ENCODE measurements at places on chromosomes 3 and 15.

DNA sequence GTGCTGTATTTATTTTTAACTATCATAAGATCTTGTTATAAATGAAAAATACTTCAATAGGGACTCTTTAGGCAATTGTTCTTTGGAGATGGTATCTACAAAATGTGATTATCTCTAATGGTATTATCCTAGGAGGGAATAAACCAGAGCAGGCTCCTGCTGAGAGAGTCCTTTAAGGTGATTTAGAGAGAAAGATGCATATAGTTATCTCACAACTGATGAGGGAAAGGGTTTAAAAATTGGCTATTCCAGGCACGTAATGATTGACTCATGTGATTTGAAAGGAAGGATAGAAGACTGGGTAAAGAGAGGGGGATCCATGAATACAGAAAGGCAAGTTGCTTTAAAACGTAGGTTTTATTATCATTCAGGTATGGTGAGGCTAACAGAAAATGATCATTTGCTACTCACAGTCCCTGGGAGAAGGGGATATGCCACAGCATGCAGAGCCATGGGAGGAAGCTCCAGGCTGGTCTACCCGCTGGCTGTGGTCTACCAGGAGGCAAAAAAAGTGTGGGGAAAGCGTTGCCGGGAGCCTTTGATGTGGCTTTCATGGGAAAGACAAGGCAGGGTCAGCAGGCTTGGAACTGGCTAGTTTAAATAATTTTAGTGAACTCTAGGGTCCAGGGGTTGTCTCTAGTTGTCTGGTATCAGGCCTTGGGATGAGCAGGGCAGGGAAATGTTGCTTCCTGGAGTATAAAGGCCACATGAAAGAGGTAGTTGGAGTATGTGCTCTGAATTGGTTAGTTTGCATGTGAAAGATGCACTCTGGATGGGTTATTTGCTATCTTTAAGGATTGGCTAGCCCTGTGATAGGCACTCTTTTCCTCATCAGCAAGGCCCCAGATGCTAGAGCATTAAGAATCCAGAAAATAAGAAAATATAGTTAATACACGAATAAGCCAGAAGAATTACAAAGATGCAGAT lies 798.4 kb upstream of the GRM7 start:
- no peak for DNase-seq

DNA sequence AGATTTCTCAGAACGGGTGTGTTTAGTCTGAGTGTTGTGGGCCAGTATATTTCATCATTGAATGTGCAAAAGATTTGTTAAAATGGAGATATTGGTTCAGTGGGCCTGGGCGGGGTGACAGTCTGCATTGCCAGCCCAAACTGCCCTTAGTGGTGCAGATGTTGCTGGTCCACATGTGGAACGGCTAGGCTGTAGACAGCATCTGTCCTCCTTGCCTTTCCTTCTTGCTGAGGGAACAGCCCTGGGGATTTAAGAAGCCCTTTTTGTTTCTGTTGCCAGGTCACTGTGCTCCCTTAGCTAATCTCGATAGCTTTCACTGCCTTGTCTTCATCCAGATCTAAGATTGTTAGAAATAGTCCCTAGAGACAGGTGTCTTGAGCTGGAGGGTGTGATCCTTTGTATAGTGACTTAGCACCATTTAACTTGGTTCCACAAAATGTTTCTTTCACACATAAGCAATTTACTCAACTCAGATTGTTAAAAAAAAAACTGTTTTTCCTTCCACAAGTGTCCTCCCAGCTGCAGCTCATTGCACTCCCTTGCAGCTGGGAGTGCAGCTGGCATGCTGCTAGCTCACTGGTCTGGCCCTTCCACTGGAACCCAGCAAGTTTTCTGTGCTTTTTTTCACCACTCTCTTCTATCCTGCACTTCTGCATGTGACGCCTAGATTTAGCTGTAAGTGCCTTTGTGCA lies 37.5 kb downstream of the GAP43 start:
- no peak for DNase-seq

DNA sequence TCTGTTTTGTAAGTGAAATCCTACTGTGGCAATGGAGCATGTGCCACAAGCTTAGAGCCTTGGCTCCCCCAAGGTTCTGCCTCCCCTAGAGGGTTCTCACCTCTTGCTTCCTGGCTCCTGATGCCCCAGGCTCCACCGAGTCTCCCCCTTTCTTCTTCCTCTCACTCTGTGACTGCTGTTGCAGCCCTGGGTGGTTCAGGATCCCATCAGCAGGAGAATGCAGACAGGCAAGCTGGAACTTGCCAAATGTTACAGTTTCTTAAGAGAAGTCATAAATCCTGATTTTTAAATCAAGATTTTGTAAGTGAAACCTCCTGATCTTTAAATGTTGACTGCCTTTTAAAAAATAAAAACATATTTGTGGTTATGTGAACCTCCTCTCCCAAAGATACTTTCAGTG lies 133.9 kb downstream of the CCNL1 start:
- DNase-seq: no peak

DNA sequence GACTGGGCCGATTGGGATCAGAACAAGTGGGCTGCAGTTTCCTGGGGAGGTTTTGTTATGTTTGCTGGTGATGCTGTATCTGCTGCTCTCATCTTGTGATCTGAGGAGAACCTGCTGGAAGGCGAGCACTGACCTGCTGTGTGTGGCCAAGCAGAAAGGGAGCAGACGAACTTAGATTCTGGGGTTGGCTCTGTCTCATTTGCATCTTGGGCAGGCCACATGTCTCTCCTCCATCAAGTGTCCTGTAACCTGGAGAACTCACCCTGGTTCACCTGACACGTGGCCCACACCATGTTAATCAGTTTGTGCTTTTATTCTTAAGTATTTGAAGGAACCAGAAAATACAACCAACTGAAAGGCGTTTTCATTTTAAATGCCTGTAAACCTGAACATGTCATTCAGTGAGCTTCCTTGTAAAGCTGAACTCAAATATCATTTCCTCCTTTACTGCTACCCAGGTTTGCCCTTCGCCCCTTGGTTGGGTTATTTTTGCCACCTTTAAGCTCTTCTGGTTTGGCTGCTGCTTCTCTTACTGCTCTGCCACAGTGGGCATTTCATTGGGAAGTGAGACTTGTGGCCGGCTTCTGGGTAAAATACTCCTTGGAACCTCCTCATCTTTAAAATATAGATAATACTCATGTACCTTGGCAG lies 33.5 kb upstream of the TRAK1 start:
- no peak for DNase-seq

- no peak for DNase-seq
Observed at GRCh38 chr15:48374472-48374871, 43.2 kb downstream of the DUT start.

DNA sequence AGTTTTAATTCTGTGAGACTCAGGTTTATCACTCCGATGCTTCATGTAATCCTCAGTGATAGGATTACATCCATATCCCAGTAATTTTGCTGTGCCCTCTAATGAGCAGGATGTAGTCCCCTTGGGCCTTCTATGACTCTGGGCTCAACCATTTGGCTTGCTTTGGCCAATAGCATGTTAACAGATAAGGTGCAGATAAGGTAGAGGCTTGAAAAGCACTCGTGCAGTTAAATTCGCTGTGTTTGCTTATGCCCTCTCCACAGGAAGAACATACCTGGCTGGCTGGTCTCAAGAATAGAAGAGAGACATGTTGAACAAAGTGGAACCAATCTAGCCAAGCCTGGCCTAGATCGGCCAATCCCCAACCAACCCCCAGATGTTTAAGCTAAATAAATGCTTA lies 20.1 kb downstream of the CCDC13 start:
- DNase-seq: no peak

DNA sequence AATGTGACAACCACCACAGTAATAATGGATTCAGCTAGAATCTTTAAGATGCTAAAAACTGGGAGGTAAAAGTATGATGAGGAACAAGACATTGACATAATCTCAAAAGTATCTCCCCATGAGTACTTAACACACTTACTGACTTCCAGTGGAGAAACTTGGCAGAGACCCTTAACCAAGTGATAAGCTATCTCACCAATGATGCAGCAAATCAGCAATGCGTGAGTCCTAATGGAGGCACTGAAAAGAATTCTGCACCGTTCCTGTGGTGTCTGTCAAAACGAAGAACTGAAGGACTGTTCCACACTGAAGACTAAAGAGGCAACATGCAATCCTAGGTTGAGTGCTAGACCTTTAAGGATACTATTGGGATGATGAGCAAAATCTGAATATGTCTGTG lies 67.9 kb upstream of the OCA2 start:
- DNase-seq: no peak

GRCh38 chr3:194574639-194575483 lies 58.4 kb downstream of the TMEM44 start:
- no peak for DNase-seq

DNA sequence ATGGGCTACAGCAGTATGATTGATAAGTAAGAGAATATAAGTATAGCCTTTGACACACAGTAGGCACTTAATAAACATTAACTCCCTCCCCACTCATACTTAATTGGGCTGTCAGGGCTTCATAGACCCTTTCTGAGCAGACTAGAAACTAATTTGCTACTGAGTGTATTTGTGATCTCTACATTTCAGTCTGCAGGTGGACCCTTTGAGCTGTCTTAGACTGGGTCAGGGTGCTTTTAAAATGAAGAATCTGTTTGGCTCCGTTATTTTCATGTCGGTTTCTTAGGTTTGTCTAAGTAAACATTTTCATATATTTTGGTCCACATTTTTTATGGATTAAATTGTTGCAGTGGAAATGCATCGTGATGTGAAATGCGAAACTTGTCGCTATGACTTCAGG lies 50.3 kb upstream of the SELENOK start:
- DNase-seq: no peak

DNA sequence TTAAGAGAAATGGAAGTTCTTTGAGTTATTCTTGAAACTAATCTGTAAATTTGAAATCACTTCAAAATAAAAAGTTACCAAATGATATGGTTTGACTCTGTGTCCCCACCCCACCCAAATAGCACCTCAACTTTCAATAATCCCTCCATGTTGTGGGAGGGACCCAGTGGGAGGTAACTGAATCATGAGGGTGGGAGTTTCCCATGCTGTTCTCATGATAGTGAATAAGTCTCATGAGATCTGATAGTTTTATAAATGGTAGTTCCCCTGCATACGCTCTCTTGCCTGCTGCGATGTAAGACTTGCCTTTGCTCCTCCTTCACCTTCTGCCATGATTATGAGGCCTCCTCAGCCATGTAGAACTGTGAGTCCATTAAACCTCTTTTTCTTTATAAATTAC lies 690.7 kb upstream of the ZNF385D start:
- no peak for DNase-seq

GRCh38 chr3:127207727-127208482 lies 15.0 kb downstream of the PRR23E start:
- no peak for DNase-seq

DNA sequence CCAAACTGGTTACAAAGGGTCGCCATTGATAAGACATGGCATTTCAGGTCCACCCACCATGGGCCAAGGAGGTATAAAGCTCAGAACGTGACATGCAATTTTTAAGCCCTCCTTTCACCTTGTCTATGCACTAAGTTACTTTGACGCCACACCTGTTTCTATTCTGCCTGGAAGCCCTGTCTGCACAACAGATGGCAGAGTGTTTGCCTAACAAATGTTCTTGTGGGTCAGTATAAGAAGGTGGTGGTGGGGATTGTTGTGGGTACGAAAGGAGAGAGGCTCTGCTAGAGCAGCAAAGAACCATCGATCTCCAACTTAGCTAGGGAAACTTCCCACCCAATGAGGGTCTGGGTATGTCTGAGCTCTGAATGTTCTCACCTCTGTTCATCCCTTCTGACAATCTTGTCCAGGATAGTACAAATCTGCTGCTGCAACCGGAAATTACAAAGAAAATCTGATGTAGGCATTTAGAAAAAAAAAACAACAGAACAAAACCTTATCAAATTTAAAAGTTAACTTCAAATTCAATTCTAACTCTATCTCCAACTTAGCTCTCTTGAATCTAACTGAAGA lies 945.0 kb upstream of the CFAP20DC start:
- DNase-seq: no peak

- no peak for DNase-seq
Observed at GRCh38 chr3:177681852-177682251, 484.6 kb upstream of the TBL1XR1 start.

- DNase-seq: no peak
Observed at GRCh38 chr3:100221159-100221558, 39.6 kb upstream of the TBC1D23 start.

DNA sequence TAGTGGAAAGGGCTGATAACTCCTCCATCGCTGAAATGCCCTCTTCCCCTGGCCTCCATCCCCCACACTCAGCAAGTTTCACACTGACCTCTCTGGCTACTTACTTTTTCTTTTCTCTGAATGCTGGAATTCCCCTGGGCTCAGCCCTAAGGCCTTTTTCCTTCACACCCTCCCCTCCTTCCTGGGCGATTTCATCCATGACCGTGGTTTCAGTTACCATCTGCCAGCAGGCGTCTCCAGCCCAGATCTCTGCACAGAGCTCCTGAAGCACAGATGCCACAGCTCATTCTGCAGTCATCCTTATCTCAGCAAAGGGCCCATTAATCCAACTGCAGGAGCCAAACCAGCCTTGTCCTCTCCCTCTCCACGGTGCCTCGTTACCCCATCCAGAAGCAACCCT lies 114.0 kb downstream of the RFTN1 start:
- no peak for DNase-seq

DNA sequence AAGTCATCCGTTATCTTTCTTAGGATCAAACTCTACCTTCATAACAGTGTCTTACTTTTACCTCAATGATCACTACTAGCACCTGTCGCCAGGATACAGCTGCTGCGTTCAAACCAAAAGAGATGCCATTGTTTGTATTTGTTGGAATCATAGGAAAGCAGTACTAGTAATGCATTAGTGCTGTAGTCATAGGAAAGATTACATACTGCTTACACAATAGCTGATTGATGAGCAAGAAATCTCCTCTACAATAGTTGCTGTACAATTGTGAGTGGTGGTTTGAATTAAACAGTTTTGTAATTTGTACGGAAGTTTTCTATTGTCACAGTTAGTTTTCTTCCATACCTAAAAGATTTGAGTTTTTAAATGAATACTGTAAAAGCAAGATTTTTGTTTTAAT lies 21.4 kb downstream of the ACAP2 start:
- DNase-seq: no peak

DNA sequence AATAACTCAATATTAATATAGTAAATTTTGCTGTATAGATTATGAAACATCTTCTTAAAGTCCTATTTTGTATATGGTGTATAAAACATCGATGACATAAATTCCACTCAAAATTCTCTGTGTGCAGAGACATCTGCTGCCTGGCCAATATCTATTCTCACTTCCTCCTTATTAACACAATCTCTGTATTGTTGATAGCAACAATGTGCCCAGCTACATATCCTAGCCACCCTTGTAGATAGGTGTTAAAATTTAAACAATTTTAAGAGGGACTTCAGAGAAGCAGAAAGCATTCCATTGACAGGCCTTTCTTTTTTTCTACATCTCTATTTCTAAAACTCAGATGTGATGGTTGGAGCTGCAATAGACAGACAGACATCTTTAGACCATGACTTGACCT lies 72.3 kb downstream of the FGF12 start:
- DNase-seq: no peak
